ENCODE measurements at places on chromosomes 6 and 20.

DNA sequence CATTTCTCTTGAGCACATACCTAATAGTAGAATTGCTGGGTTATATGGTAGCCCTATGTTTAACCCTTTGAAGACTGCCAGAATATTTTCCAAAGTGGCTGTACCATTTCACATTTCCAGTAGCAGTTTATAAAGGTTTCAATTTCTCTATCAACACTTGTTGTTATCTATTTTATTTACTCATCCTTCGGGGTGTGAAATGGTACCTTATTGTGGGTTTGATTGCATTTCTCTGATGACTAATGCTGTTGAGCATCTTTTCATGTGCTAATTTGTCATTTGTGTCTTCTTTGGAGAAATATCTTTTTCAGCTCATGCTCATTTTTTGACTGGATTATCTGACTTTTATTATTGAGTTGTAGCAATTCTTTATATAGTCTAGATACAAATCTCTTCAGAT is 5.4 kb downstream of the ENPP4 start:
- no peak for DNase-seq

DNA sequence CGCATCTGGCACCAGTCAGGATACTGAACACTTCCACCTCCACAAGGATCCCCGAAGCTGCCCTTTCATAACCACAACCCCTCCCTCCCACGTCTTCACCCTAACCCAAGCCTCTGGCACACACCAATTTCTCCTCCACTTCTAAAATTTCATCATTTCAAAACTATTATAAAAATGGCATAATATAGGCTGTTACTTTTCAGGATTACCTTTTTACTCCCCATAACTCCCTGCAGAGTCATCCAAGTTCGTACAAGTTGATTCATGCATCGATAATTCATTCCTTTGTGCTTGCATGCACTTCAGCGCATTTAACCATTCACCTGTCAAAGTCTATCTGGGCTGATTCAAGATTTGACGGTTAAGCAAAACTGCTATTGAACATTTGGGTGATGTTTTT is 30.6 kb upstream of the LY86 start:
- DNase-seq, result no peak

DNA sequence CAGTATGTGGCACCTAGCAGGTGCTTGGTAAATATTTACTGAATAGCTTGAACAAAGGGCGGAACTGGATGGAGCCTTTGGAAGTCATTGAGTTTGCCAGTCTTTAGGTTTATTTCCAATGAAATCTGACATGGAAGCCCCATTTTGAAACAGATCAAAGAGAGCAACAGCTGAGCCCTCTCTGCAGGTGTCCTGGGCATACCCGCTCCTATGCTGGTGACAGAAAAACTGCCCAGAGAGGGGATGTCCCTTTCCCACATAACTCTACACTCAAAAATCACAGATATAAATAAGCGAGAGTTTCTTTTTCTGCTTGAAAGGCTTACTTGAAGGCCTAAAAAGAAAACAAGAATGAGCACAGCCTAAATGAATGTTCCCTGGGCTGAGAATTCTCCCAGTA is 53.0 kb upstream of the RALY start:
- DNase-seq, result no peak

DNA sequence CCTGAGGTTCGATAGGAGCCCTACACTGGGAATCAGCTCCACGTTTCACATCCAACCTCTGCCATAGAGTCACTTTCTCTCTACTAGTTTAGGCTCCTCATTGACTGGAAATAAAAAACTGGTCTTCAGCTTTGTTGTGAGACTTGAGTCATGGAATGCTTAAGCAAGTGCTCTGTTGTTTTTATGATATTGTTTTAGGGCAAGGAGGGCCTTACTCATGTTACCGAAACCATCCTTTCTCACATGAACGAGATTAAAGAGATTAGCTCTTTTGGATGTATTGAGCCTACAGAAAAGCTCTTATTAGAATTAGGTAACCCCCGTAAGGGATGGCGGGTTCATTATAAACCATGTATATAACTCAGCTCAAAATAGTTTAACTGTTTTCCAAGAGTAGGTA is 6.9 kb upstream of the MOCS1 start:
- no peak for DNase-seq

GRCh38 chr20:37288091-37288490 is 1.4 kb upstream of the MANBAL start:
- DNase-seq, result no peak
